ENCODE measurements at places on chromosomes 4 and X.

GRCh38 chr4:40875507-40876150, 125.9 kb downstream of the NSUN7 start:
- no peak for DNase-seq

- DNase-seq: peak; percentile 78
Measured at GRCh38 chrX:119467842-119468550, at the start of gene SLC25A5. Gene SLC25A5, plus strand, starts transcription at chrX:119468444. Its CDS starts 72 bp downstream, at chrX:119468516.

GRCh38 chrX:12903646-12904045, 2.8 kb upstream of the TLR8 start:
- DNase-seq: no peak

DNA sequence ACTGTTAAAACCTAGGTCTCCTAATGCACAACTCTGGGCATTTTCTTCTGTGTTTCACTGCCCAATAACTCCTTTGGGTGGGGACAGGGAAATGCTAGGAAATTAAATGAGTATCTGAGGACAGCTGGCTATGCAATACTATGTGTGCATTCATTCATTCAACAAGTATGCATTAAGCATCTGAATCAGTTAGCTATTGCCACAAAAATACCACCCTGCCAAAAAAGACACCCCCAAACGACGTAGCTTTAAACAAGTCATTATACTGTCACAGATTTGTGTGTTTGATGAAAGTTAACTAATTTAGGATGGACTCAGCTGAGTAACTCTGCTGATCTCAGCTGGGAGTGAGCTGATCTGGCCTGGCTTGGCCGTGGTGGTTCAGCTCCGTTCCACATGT, 29.8 kb upstream of the PTCHD1 start:
- DNase-seq: no peak

GRCh38 chrX:14943962-14944361, 70.7 kb downstream of the MOSPD2 start:
- no peak for DNase-seq

DNA sequence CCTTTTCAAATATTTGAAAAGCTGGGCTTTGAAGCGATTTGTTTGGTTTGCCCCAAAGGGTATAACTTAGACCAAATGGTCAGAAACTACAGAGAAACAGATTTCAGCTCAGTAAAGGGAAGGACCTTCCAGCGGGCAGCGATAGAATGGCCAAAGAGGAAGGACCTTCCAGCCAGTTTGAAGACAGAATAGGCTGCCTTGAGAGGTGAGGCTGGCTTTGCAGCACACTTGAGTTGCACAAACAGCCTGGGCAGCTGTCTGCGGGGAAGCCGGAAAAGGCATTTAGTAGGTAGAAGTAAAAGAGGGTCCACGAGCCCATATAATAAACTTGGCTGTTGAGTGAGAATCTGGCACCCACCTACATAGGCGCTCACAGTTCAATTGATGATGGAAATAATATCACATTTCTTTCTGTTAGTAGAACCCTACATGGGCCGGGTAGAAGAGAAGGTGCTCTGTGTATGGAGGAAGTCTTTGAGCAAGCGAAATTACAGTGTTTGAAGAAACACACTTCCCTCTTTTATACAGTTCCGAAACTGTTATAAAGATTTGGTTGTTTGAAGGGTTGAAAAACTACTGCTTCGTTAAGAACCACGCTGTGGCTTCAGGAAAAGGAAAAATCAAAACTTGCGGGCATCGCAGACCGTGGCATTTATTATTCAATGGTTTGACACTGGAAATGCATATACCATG, 75.0 kb upstream of the SORBS2 start:
- DNase-seq: no peak

DNA sequence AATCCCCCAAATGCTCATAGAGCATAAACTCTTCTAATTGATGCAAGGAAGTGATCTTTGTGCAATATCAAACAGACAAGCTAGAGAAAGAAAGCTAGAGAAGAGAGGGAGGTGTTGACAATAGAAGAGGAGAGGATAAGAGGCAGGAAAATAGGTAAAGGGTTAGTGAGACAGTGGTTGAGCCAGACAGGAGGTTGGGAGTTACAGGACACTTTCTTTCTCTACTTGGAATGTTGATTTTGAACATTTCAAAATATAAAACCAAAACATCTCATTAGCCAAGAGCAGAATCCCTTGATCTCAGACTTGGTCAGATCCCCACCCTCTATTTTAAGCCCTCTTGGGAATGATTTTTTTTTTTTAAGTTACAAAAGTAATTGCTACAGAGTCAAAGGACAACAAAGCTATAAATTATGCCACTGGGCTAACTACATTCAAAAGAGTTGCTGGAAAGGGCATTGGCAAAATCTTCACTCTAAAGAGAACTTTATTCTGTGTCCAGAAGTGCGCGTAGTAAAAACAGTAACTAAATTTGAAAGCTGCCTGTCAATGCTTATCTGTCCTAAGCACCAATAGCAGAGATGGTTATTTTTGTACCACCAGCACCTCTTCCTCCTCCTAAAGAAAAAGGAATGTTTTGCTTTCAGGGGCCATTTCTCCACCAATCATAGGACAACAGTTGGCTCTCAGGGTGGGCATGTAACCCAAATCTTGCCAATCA, 133.8 kb downstream of the PDGFC start:
- DNase-seq: no peak

GRCh38 chr4:22573198-22573597, 57.3 kb upstream of the ADGRA3 start:
- DNase-seq: no peak

GRCh38 chr4:20091781-20092180, 159.9 kb upstream of the SLIT2 start:
- DNase-seq: no peak

GRCh38 chrX:1300449-1300848, 31.8 kb downstream of the CSF2RA start:
- no peak for DNase-seq

GRCh38 chr4:129371926-129372325, 276.0 kb downstream of the C4orf33 start:
- DNase-seq: no peak

DNA sequence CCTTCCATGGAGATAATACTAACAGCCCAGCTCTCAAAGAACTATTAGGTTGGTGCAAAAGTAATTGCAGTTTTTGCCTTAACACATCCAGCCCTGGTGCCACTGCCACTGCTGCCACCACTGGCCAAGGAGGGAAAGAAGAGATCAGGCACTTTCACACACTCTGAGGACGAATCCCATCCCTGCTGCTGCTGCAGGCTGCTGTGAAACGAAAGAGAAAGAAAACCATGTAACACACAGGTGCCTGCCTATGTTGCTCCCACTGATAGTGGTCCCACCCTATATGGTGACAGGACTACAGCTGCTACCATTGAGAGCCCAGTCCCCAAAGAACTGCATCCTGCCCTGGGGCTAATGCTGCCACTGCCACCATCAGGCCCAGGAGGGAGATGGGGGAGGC, 35.1 kb downstream of the TMLHE start:
- DNase-seq: no peak

DNA sequence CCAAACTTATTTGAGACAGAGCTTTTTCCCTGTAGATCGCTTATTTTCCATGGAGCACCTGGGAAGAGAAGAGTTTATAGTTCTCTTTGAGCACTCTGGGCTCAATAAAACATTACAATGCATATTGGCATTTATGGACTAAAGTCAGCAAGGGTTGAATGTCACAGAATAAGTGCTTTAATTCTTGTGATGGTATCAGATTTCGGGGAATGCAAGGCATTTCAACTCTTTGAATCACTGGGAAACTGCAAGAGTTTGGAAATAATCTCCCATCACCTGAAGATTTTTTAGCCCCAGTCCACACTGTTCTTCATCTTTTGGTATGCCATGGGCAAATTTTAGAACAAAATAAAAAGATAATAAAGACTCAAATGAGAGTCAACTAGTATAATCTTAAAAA, 111.5 kb upstream of the WDFY3 start:
- DNase-seq: no peak

GRCh38 chr4:33493231-33493630, 2751.1 kb downstream of the ARAP2 start:
- no peak for DNase-seq

GRCh38 chrX:134761788-134762187, 103.5 kb upstream of the PLAC1 start:
- DNase-seq: no peak

DNA sequence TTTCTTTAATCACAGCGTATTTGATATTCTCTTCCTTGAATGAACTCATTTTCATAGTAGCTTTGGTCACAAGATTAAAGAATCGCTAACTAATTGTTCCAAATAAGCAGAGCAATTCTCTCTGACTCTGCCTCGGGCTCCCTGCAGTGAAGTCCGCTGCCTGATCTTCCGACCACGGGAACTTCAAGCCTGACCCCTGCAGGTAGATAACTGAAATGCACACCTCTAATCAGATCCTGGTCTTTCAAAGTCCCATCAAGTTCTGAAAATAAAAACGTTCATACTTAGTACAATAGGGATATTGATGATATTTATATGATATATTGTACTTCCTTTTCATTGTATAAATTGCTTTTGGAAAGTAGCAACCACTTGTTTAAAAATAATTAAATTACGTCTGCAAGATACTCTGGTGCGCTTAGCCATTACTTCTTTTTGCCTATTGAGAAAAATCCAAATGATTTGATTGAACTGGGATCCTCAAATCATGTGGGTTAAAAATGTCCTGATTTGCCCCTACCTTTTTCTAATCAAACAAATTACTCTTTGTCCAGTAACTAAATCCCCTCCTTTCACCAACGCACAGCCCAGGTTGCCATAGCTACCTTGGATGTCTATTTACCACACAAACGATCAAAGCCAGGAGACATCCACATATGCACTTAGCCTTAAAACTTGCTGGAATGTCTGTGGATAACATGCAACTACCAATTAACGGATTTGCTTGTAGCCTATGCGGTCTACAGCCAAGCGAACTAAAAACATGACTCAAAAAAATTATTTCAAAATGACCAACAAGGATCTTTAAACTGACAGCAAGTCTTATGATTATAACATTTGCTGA, 4.2 kb downstream of the MID1 start:
- no peak for DNase-seq

- no peak for DNase-seq
Measured at GRCh38 chr4:133812236-133812635, 389.4 kb downstream of the PABPC4L start.

GRCh38 chrX:87583679-87584078, 66.1 kb downstream of the KLHL4 start:
- no peak for DNase-seq

DNA sequence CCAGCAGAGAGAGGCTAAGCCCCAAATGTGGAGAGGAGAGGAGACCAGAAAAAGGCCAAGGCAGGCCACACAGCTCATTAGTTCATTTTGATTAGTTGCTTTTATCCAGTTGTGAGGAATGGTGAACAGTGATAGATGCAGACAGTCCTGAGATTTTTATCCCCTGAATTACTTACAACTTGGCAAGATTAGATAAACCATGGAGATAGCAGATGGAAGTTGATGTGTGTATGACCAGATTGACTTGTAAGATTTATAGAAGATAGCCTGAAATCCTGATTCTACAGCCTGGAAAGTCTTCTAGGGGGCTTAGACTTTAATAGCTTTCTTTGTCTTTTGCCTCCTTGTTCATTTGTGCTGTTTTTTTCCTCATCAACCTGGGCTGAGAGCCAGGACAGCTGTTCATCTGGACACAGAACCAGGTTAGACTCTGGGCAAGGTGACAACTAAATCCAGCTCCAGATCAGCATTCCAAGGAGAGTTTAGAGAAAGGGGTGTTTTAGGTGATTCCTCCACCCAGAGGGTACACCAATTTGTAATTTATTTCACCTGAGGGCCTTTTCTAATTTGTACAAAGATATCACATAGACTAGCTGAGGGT, 215.5 kb downstream of the SPATA18 start:
- DNase-seq: no peak

GRCh38 chrX:48516987-48517386, 4.6 kb upstream of the EBP start:
- no peak for DNase-seq

- no peak for DNase-seq
Measured at GRCh38 chr4:57095245-57095644, 14.9 kb downstream of the IGFBP7 start.

DNA sequence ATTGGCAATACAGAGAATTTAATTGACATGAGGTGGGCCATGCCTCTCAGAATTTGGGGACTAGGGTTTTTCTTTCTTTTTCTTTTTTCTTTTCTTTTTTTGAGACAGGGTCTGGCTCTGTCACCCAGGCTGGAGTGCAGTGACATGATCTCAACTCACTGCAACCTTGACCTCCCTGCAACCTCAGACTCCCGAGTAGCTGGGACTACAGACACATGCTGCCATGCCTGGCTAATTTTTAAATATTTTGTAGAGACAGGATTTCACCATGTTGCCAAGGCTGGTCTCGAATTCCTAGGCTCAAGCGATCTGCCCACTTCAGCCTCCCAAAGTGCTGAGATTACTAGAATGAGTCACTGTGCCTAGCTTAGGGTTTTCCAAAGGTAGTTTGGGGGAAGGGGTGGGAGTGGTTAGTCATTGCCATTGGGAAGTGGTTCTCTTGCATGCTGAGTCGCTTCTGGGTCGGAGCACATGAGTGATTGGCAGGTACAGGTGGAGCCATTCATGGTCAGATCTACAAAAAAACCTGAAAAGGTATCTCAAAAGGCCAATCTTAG, 54.5 kb downstream of the MID2 start:
- no peak for DNase-seq

DNA sequence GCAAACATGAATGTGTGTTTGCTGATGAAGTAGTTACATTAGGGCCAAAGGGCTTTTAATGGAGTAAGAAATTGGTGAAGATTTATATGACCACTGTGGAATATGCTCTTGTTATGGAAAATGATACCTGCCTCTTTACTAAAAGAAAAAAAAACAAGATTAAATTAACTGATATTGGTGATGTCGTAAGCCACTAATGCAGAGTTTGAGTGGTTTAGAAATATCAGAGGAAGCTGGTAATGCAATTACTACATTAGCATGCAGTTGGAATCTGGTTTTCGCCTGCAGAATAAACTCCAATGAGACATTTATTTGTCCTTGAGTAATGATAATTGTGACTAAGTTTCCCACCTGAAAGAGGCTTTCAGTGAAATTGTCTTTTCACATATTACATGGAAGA, 597.9 kb downstream of the GALNTL6 start:
- no peak for DNase-seq

DNA sequence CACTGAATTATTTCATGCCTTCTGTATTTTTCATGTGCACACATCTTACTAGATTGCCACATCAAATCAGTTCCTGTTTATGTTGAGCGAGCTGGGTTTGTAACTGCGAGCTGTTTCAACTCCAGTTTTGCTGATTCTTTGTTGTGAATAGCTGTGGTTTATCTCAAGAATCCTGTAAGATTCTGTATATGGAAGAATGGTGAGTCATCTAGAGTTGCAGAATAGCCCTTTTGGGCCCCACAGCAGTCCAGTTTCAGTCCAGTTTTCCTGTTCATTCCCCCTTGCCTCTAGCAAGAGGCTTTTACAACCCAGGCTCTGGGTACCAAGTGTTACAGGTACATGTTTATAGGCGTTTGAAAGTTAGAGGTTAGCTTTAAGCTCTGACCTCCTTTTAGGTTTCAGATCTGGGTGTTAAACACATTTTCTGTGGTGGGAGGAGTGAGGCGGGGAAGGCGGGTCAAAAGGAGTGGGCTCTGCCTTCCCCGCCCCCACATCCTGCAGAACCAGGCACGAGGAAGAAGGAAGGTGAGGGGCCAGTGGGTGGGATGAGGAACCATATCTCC, 32.7 kb downstream of the TBC1D14 start:
- DNase-seq: peak; percentile 21

GRCh38 chr4:11368701-11369115, 60.0 kb downstream of the HS3ST1 start:
- no peak for DNase-seq

Data from activated CD4-positive, alpha-beta T cell treated with anti-CD3 and anti-CD28 coated beads, Interleukin-2, amount 50 U/mL, for 1 hour (primary cell).